ENCODE measurements at places on chromosomes 6 and 20.

GRCh38 chr6:15430931-15431405, 185.1 kb downstream of the JARID2 start:
- DNase-seq, result no peak

DNA sequence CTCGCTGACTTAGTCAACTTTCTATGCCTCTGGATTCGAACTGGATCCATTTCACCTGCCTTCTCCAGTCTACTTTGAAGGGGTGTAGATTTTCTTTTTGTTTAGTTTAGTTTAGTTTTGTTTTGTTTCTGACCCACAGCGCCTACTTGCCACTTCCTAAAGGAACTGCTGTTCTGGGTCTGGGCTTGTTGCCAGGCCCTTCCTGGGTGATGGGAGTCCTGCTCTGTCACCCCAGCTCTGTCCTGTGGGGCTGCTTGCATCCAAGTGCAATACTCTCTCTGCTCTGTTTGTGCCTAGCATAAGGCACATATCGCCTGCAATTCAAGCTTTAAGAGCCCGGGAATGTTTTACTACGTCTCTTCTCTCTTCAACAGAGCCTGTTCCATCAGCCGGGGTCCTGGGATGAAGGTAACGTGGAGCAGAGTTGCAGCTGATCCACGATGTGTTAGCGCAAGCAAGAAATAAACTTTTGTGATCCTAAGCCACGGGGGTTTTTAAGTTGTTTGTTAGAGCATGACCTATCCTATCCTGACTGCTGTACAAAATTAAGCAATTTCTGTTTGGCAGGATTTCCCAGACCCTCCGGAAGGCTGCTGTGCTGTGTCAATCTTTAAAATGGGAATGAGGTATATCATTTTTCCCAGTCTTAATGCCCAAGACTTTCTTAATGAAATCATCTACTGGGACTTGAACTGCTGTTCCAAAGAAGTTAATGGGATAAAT, 30.9 kb upstream of the TAGAP start:
- no peak for DNase-seq

GRCh38 chr20:4671015-4671414, 50.7 kb upstream of the PRND start:
- DNase-seq, result no peak

GRCh38 chr6:4909063-4909706, 94.7 kb downstream of the RPP40 start:
- no peak for DNase-seq

DNA sequence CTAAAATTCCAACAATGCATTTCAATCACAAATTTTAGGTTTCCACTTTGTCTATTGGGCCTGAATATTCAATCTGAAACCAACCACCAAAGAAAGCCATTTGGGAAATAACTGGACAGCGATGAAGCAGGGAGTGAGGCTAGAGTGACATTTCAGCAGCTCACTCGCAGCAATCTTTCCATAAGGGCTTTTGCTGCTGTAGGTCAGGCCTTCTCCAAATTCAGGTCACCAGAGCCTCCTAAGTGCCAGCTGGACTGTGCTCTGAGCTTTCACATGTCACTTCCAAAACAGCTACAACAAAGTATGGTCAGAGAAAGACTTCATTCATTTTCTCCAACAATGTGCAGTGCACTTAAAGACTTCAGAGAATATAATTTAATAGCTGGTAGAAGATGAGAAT, 194.8 kb downstream of the FRK start:
- DNase-seq, result no peak

DNA sequence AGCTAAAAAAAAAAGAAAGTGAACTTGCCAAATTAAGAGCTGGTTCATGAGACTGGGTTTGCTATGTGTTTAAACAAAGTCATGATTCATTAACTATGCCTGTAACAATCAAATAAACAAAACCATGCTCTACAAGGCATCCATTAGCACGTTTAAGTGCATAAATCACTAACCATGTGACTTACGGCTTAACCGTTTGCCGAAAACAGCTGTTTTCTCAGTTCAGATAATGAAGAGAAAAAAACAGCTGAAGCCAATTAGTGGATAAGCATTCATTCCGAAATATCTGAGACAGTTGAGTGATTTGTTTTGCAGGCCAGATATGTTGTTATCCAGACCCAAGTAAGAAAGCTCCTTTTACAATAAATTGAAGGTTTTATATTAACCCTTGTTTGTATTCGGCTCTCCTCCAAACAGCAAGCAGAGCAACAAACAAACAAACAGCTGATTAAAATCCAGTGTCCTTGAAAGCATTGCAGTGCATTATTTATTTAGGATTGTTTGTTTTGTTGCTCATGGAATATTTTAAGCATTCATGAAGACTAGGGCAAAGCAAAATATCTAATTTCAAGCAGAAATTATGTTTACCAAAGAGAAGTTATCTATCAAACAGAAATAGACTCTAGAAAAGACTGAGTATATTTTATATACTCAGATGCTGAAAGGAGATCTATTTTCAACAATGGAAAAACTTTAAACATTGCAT, 343.5 kb downstream of the RFPL4B start:
- DNase-seq, result no peak

DNA sequence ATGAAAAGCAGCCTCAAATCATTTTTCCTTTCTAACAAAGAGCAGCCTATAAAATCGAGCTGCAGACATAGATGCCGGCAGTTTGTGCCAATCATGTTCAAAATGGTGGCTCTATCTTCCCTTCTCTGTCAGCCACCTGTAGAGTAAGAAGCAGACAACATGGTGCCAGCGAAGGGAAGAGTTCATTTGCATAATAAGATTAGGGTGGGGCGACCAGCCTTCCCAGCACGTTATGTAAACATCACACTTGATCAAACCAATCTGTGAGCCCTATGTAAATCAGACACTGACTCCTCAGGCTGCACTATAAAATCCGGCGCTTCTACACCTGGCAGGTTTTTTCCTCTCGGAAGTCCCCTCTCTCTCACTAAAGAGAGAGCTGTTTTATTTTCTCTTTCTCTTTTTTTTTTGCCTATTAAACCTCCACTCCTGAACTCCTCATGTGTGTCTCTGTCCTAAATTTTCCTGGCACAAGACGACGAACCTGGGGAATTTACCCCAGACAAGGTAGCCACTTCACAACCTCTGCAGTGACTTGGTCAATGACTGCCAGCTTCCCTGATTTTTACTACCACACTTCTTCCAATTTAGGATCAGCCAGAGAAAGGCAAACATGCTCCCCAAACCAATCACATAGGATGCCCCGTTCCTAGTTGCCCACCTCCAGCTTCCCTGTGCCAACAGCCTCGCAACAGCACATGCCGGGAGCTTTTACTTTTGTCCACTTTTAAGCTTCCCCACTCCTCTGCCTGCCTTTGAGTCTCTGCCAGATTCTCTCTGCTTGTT, 12.9 kb downstream of the TPMT start:
- DNase-seq, result no peak

GRCh38 chr6:164108869-164109769, 694.6 kb downstream of the QKI start:
- DNase-seq, result no peak

DNA sequence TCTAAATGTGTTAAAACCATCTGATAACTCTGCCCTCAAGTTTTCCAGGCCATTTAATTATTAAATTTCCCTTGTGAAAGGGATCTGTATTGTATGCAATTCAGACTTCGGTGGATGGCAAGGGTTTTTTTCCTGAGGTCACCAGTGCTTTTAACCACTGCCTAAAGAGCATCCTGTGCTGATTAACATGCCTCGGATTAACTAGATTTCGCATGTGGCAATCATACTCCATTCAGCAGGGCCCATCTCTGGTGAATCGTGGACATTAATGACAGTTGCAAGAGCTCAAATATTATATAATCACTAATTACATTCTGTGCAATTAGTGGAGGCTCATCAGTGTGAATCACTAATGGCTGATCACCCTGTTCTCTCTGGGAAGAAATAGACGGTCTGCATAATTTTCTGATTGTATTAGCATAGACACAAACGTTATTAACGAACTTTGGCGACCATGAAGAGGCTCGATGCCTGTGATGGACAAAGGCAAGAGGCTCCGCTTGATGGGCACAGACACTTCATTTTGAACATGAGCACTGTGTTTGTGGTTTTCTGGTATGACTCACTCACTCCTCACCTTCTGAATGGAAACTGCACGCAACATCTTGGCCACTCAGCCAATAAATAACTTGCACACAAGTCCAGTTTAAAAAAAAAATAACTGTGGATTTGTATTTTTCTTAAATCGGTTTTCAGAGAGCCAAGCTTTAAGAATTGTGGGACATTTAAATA, 31.4 kb downstream of the LINC00237 start:
- no peak for DNase-seq

DNA sequence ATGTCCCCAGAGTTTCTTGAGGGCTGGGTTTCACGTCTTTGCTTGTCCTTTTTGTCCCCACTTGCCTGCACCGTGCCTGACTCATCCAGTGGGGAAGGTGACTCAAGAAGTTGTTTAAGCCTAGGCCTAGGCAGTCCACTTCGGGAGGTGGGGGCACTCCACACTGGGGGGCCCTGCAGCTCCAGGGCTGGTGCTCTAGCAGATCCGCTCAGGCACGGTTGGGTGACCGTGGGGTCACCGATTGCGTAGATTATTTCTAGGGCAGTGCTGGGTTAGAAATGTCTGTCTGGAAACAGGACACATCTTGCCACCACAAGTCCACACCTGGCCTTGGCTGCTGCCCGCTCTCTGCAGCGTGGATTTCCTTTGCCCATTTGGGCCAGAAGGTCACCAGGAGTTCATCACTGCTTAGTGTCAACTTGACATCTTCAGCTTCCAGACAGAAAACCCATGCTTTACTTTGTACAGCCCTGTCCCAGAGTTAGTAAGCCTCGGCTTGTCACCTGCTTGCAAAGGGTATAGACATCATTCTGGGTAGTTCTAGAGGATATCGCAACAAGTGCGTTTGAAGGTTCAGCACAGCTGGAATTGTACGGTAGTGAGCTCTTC, 13.6 kb upstream of the C20orf144 start:
- peak; percentile 48 for DNase-seq

DNA sequence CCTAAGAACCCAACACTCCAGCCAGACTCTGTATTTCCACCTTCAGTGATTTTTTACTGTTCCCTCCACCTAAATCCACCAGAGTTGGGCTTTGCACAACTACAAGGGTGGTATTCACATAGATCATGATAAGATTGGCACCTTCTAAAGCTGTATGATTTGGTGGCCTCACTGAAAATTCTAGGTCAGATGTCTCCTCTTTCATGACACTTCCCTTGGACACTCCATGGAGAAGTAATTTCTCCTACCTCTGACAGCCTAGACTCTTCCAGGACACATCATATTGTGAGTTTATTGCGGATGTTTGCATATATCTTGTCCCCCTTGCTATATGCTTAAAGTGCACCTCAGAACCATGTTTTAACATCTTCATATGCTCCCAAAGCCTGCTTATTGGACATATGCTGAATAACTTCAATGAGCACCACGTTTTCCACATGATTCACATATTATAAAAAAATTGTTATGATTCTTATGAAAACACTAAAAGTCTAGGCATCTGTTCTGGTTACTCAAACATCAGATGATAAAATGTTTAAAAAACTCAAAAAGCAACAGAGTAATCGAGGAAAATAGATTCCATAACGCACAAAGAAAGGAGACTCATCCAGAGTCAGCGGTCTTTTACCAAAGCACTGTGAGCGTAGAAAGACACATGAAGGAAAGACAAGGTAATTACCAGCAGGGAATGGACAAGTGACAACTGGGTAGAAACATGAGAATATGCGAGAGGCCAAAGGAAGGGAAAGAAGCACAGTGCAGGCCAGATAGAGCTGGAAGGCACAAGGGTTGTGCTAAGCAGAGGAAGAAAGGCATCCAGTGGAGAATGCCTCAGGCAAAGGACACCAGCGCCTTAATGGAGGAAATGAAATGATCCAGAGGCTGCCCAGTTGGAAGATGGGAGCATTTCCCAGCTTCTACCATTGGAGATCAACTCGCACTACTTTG, 46.5 kb downstream of the KIF16B start:
- DNase-seq, result no peak

- DNase-seq, result no peak
Observed at GRCh38 chr6:95847061-95847460, 168.7 kb upstream of the FUT9 start.

- DNase-seq, result no peak
Observed at GRCh38 chr20:51731731-51732095, 36.5 kb downstream of the ATP9A start.

- no peak for DNase-seq
Observed at GRCh38 chr6:52787917-52788316, 15.7 kb downstream of the GSTA1 start.

GRCh38 chr6:83153883-83154521, 39.1 kb downstream of the PGM3 start:
- DNase-seq, result no peak

DNA sequence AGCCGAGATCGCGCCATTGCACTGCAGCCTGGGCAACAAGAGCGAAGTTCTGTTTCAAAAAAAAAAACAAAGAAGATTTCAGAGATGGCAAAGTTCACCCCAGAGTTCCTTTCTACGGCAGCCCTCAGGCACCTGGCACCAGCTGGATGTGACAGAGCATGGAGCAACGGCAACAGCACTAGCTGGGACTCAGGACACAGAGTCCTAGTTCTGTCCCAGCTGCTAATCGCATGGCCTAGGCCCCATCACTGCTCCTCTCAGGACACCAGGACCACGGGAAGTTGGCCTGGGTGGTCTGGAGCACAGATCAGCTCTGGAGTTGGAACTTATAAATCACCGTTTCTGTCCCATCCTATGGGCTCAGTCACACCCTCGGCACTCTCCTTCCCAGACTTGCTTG, 1.1 kb downstream of the PGC start:
- no peak for DNase-seq

Measured in activated naive CD4-positive, alpha-beta T cell treated with anti-CD3 and anti-CD28 coated beads, Interleukin-2, amount 50 U/mL, for 72 hours (primary cell).